ENCODE measurements at places on chromosomes 2 and 18.

DNA sequence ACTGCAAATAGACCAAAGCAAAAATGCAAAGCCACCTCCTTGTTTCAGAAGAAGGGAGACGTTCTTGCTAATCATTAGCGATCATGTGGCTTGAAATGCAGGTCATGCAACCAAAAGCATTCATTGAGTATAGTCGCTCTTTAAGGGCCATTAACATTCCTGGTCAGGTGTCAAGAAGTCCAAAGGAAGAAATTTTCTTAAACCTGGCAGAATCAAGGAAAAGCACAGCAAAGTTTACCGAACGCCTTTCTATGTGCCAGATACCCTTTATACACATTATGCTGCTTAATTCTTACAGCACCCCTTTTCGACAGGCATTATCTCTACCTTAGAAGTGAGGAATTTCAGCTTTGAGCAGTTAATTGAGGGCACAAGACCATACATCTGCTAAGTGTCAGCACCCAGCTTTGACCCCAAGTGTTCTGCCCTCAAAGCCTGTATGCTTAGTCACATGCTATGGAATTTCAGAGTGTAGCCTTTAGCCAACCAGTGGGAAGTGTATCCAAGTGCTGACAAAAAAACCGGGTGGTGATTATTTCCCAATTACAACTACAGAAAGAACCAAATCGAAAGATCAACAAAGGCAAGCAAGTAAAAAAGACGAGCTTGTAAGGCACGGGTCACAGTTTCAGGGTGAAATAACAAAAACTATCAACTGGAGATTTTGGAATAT lies 70.8 kb downstream of the EPHA4 start:
- DNase-seq, result no peak

DNA sequence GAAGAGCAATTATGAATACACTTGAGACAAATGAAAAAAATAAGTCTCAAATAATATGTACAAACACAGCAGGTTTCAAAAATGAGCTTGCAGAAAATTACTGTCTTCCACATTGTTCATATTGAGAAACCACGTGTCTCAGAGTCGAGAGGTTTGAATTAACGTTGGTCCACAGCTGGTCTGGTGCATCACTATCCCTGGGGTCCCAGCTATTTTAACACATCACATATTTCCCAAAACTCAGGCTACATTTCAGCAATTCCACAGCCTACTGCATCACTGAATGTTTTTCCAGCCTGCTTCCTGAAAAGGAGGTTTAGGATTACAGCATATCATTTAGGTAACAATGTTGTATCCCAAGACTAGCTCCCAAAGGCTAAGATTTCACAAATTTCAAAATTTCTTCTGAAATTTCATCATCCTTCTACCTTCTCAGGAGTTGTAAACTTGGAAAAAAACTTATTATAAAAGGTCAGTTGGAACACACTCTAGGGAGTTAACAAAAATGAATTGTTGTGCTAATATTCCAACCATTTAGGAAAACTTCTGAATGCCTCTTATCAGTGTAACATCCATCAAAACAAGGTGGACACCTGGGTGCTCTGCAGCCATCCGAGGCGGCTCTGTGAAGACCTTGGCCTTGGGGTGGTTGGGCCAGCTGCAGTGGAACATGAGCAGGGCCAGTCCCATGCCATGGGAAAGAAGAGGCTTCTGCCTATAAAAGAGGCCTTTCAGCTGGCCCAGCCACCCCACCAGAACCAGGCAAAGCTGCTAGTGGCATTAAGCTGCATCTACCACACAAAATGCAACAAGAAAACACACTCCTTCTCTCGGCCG lies 198.1 kb upstream of the RBBP8 start:
- no peak for DNase-seq

- no peak for DNase-seq
Observed at GRCh38 chr18:8996771-8997432, 105.6 kb upstream of the NDUFV2 start.

DNA sequence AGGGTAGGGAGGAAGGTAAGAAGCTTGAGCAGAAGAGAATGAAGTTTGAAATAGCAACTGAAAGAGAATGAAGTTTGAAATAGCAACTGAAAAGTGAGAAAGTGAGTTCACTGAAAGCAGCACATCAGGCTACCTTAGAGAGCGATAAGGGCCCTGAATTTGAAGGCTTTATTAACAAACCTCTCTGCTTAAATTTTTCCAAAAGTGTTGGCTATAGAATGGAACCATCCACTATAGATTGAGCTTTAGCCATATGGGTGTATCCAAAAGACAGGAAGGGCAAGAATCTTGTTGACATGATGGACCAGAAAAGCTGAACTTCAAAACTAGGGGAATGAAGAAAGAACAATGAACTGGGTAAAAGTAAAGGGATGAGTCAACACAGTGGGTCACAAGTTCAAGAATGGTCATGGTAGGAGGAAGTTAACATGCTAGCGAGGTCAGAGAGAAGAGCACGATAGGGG lies 122.5 kb downstream of the ASXL3 start:
- no peak for DNase-seq

GRCh38 chr2:55672630-55673029 lies 21.0 kb downstream of the PNPT1 start:
- DNase-seq, result no peak

DNA sequence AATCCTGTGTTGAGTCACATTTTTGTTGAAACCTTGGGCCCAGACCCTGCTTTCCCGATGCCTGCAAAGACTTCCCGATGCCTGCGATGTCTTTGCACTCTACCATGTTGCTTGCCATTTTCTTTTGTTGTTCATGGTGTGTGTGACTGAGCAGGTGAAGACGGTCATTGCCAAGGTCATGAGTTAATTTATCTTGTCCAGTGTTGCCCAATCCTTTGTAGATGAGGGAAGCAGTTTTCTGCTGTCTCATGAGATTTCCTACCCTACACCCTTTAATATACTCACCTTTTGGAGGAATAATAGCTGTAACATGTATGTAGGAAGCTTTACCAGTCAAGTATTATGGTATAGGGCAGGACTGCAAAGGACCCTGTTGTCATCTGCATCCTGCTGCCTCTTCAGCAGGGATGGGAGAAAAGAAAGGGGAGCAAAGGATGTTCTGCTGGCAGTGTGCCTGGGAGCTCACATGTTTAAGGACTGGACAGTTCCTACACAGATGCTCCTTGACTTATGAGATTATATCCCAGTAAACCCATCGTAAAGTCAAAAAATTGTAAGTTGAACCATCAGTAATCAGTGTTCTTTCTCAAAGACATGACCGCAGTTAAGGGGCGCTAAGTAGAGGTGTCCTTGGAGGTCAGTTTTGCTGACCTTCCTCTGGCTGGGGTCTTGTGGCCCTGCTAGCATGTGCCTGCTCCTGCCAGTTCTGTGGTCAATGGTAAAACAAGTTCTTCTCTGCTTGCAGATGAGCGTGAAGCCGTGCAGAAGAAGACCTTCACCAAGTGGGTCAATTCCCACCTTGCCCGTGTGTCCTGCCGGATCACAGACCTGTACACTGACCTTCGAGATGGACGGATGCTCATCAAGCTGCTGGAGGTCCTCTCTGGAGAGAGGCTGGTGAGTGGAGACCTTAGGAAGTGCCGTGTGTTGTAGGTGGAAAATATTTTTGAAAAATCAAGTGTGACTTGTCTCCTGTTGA lies 124.8 kb upstream of the EML6 start:
- no peak for DNase-seq

GRCh38 chr2:241496904-241497877 lies 11.2 kb downstream of the STK25 start:
- no peak for DNase-seq

DNA sequence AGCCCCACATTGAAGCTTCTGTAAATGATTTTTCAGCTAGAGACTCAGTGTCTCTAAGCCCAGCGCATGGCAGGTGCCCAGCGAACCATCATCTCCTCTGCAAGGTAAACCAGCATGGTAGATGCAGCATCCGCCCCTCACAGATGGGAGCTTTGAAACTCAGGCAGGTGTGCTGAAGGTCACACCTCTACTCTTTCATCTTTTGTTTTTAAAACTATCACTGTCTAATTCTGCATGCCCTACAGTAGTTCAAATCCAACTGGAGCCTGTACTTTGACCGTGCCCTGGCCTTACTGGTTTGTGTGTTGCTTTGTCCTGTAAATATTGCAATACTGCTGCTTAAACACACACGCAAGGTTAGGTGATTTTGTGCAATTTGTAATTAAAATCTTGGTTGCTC lies 831.1 kb downstream of the GALR1 start:
- no peak for DNase-seq

GRCh38 chr2:120719491-120719890 lies 16.2 kb upstream of the GLI2 start:
- no peak for DNase-seq

DNA sequence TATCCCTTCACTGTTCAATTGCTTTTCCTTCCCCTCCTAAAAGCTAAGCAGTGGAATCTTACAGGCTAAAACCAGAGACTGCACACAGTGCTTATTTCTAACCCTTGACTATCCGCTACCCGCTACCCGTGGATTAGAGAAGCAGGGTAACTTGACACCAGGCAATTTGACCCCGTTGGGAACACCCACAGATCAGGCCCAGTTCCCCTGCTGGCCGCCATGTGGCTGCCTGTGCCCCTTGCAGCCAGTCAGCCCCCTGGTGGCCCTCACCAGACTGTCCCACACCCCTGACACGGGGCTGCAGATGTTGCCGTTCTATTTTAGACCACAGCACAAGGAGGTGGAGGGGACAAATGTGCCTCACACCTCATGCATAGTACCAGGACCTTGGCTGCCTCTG lies 74.8 kb downstream of the TXNL1 start:
- DNase-seq, result no peak

- no peak for DNase-seq
Observed at GRCh38 chr18:79615091-79615490, 64.5 kb upstream of the CTDP1 start.

- DNase-seq, result no peak
Observed at GRCh38 chr2:194822657-194823056, 834.4 kb upstream of the SLC39A10 start.

DNA sequence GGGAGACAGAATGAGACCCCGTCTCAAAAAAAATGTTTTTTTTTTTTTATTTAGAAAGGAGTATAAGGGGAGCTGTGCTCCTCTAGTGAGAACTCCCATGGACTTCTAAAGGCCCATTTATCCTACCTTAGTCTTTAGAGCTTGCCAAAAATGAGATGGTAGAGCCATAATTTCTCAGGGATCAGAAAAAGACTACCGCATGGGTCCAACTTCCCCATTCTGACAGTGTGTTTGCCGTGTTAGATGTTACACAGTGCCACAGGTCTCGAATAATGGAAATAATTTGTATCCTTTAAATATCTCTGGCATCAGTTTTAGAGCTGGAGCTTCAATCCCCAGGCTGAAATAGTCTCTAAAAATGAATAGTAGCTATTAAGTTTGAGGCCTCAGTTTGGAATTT lies 6.0 kb upstream of the SLC39A10 start:
- no peak for DNase-seq

GRCh38 chr2:75153221-75153620 lies 46.1 kb downstream of the TACR1 start:
- DNase-seq, result no peak

GRCh38 chr2:71831193-71831577 lies 316.5 kb downstream of the CYP26B1 start:
- DNase-seq, result no peak

GRCh38 chr2:134593519-134593918 lies 125.3 kb downstream of the TMEM163 start:
- no peak for DNase-seq

DNA sequence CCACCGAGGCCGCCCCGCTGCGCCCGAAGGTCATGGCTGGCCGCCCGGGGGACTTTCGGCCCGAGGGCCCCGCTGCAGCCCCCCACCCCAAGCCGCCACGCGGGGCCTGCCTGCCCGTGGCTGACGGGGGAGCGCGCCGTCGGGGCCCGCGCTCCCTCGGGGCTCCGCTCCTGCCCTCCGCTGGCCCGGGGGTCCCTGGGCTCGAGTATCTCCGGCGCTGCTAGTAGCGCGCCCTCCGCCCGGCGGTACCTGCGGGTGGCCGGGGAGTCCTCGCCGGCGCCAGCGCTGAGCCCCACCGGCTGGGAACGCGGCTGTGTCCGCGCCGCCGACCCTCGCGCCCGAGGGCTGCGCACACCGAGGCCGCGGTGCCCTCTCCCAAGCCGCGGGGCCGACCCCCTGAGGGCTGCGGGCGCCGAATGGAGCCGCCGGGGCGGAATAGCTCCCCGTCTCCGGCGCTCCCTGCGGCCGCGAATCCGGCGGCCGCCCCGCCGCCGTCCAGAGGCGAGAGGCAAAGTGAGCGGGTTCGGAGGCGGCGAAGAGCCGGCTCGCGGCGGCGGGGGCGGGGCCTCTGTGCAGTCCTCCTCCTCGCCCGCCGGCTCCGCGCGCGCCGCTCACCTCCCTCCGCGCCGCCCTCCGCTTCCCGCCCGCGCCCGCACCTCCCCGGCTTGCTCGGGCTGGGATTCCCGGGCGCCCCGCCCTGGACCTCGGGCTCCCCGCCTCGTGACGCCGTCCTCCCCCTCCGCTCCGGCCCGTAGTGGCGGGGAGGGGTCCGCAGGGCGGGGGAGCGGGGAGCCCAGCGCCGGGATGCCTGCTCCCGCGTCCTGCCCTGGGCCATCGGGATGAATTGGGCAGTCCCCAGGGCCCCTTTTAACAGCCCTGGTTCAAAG lies at the start of gene KCNG3:
Gene KCNG3, minus strand, starts transcription at position 515 of the 887 bp plus-strand sequence. Its CDS starts 481 bp downstream, at position 34.
- peak; percentile 86 for DNase-seq

DNA sequence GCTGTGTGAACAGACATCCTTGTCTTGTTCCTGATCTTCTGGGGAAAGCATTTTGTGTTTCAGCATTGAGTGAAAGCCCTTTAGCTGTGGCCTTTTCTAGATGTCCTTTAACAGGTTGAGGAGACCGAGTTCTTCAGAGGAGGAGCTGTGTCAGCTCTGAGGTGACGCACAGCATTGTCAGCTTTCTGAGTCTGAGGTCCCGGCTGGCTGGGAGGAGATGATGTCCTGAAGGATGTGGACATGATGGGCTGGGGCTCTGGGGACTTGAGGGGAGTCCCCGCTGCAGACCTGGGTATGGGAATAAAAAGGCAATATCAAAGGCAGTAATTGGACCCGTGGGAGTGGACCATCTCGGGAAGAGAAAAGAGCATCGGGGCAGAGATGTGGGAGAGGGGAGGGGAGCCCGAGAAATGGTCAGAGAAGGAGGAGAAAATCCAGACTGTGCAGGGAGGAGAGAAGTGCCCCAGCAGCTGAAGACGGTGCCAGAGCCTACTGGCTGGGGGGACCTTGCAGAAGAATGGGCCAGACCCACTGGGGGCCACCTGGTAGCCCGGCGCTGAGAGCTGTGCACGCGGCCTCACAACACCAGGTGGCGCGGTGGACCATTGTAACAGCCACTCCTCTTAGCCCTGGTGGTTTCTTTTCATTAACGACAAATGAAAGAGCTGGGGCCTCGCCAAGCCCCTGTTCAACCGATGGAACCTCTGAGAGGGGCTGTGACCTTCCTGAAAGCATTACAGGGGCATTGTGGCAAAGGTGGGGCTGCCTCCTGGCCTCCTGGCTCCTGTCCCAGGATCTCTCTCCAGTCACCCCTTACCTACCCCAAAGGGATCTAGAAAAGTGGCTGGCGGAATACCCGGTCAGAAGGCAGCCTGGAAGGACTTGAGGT lies 61.6 kb downstream of the ST3GAL5 start:
- DNase-seq, result peak; percentile 68

- DNase-seq, result no peak
Observed at GRCh38 chr2:164560181-164560792, 61.0 kb downstream of the GRB14 start.

DNA sequence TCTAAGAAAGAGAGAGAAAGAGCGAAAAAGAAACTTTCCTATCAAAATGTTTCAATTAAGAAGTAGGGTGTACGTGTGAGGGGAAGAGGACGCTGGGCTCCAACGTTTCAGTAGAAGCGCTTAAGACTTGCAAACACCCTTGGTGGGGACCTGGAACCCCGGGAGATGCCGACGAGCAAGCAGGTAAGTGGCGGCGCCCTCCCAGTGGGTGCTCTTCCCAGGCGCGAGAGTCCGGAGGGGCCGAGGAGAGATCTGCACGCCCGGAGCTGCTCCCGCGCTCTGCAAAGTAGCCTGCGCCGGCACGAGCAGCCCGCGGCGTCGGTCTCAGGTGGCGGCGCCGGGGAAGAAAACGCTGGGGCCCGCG lies 678 bp upstream of the OTX1 start:
- DNase-seq, result peak; percentile 84
